Psoas muscle (tissue), 8 donors: ENCODE measurements at places on chromosomes 1 and 21. TPM values are rescaled to one million over a fixed set of nuclear protein-coding genes. Genes with fewer than 3 reads are reported as not detected.

The COL16A1 gene
- 14.2 TPM for total RNA-seq

The ST3GAL3 gene
- 53.2 TPM for total RNA-seq

The FAM229A gene
- 0.98 TPM for total RNA-seq

The NHLH2 gene
- not detected for total RNA-seq

The TGFB2 gene
- total RNA-seq: 6.9 TPM

The SLC25A34 gene
- total RNA-seq: 39.8 TPM

The CD1E gene
- total RNA-seq: not detected

The OR2G6 gene
- not detected for total RNA-seq
